ENCODE measurements at places on chromosomes 4 and X.

DNA sequence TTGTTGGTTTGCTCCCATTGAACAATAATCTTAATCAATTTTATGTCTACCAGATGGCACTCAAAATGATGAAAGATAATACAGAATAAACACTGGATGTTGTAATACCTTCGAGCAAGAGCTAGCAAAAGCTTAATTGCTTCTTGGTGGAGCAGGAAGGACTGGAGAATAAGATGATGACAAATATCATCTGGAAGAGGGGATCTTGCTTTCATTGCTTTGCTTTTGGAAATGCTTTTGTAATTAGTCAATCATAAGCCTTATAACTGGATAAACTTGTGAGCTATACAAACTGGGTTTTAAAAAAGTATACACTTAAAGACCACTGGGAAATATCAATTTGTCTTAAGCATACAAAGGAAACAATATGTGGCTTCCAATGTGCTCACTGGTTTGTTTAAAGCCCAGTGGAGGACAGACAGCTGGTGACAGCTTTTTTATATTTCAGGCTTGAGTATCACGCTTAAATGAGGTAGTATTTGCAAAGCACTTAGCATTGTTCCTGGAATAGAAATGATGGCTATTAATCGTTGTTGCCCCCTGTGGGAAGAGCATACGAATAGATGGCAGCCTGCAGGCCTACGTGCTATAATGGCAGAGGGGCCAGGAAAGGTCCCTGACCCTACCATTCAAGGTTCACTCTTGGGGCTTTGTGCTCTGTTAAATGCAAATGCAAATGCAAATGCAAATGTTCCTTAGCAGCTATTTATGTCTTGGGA lies 61.2 kb downstream of the TMEM150C start:
- DNase-seq, result no peak

DNA sequence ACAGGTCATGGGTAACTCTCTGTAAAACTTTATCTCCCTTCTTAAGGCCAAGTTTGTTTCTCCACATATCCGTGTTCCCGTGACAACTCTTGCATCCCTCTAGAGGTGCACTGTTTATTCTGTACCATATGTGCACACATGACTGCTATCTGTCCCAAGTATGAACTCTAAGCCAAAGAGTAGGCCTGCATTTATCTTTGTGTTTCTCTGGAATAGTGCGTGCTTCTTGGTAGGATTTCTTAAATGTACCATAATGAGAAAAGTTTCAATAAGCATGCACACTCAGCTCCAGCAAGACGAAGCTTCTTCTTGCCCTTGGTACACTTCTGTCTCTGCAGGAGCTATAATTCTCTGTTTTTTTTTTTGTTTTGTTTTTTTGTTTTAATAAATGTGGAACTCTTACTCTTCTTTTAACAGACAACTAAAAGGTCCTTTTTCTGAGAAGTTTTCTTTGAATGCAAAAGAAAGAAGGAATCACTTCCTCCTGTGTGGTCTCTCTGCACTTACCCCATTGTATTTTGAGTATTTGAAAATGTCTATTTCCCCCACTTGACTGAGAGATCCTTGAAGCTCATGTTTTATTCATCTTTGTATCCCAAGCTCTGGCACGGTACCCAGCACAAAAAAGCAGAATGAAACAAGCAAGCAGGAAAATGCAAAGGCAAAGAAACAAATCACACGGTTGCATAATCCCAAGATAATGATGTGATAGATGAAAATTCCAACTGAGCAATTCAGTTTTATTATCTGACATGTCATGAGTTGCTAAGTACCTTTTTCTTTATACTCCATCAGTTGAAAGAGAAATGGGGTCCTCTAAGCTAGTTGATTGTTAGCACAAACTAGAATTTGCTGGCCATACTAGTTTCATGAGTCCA lies 521.9 kb upstream of the BOD1L1 start:
- no peak for DNase-seq

DNA sequence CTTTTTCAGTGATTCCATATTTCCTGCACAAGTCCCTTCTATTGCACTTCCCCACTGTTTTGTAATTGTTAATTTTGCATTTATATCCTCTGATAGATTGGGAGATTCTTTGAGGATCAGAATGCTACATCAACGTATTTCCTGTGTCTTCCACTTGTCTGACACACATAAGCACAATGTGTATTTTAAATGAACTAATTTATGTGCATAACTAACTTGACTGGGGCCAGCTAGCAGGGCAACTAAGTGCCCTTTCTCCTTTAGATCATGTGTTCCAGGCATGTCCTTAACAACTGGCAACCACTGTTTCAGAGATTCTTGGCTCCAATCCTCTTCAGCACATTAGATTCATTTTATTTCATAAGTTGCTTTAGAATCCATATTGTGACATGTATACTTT lies 15.7 kb upstream of the UCP1 start:
- no peak for DNase-seq

- no peak for DNase-seq
These were observed 116.4 kb upstream of the NKX1-1 start for GRCh38 chr4:1522606-1523005.

DNA sequence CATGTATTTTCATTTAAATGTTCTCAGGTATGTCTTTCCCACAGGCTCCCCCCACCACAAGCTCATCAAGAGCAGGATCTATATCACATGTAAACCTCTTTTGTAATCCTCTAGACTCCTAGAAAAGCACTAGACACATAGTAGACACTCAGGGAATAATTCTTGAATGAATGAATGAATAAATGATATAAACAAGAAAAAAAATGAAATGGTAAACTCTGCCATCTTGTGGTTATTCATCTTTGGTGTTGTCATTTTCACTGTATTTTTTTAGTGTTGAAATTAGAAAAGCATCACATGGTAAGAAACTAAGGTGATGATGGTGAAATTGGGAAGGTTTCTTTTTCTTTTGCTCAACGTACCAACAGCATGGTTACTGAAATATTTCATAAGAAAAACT lies 34.2 kb upstream of the C1GALT1C1 start:
- no peak for DNase-seq

GRCh38 chr4:164402554-164402953 lies 351.4 kb upstream of the SMIM31 start:
- no peak for DNase-seq

DNA sequence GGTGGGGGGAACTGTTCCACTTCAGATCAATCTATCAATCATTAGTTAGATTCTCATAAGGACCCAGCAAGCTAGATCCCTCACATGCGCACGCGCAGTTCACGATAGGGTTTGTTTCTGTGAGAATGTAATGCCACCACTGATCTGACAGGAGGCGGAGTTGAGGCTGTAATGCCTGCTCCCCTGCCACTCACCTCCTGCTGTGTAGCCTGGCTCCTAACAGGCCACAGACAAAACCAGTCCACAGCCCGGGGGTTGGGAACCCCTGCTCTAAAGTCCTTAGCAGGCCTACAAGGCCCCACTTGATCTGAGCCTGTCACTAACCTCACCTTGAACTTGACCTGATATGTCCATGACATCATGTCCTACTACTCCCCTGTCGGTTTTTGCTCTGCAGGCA lies 30.3 kb downstream of the ARL9 start:
- DNase-seq, result no peak

DNA sequence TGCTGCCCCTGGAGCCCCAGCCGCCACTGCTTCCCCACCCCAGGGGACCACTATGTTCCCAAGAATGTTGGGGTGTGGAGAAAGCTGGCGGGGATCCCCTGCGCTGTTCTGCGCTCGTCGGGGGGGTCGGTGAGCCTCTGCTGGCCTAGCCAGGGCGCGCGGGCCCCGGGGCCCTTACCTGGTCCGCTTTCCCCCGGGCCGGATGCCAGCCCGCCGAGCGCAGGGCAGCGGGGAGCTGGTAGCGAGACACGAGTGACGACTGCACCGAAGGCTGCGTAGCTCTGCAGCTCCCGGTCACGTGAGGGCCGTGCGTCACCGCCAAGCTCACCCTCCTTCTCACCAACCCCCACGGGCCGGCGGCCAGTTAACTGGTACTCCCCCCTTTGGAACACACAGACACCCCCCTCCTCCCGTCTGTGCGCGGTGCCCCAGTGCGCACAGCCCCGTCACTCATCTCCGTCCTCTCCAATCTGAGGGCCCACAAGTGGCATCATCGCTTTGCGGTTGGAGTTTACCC lies at the start of gene BEX1:
TSS of gene BEX1 (minus strand) at position 254 of the 517 bp plus-strand sequence. CDS start 897 bp downstream, outside the sequence.
- peak; percentile 77 for DNase-seq

GRCh38 chr4:83625821-83626220 lies 89.9 kb downstream of the GPAT3 start:
- DNase-seq, result no peak

- DNase-seq, result no peak
These were observed 73.3 kb downstream of the OR13H1 start for GRCh38 chrX:131617182-131617581.

DNA sequence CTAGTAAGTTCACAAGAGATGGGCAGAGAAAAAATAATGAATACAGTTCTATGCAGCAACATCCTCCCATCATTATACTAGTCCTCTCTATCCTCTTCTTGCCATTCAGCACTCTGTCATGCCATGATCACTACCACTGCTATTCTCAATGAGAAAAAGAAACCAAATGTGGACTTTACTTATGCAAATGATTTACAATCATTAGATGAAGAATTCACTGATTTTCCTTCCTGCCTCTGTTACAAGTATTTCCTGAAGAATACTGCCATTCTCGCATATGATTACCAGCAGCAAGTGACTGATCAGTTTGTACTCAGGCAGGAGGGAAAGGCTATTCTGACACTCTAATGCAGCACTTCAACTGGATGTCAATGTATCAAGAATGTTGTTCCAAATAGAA lies 50.3 kb downstream of the WDFY3 start:
- DNase-seq, result no peak

GRCh38 chr4:128635141-128635954 lies 174.2 kb upstream of the JADE1 start:
- DNase-seq, result peak; percentile 2

DNA sequence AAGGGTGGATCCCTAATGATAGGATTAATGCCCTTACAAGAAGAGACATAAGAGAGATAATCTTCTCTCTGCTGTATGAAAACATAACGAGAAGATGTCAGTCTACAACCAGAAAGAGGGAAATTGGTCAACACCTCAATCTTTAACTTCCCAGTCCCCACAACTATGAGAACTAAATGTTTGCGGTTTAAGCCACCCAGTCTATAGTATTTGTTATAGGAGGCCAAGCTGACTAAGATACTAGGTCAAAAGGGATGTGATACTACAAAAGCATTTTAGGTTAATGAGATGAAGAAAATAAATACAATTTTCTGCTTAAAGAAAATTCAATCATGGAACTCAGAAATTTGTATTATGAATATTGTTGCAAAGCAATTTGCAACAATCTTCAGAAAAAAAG lies 55.4 kb upstream of the LHFPL1 start:
- DNase-seq, result no peak

- no peak for DNase-seq
These were observed 214.7 kb upstream of the INTU start for GRCh38 chr4:127417885-127418535.

GRCh38 chr4:104446431-104447278 lies 48.0 kb downstream of the CXXC4 start:
- no peak for DNase-seq

DNA sequence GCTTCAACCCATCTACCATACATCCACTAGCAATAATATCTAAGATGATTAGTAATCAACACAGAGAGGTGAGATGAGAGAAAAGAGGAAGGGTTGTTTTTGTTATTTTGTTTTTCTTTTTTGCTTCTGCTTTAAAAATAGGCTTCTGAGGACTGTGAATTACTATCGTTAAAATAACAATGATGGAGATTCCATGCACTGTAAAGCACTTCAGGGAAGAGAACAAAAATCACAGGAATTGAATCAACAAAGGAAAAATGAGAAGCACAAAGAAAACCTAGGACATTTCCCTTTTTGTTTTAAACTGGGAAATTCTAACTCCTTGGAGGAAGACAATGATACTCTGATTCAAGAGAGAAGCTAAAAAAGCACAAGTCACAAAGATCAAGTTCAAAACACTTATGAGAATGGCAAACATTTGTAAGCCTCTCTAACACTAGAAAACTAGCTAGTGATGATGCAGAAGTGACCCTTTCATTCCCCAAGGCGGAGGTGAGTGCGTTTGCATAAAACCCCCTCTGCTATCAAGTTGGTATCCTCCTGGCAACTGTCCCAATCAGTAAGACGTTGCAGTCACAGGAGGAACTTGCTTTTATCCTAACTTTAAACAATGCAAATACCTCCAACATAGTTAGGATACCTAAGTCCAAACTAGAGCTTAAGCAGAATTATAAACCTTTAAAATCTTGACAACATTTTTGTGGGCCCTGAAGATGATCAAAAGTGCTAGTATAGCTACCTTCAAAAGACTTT lies 308.5 kb downstream of the CAMK2D start:
- DNase-seq, result no peak

DNA sequence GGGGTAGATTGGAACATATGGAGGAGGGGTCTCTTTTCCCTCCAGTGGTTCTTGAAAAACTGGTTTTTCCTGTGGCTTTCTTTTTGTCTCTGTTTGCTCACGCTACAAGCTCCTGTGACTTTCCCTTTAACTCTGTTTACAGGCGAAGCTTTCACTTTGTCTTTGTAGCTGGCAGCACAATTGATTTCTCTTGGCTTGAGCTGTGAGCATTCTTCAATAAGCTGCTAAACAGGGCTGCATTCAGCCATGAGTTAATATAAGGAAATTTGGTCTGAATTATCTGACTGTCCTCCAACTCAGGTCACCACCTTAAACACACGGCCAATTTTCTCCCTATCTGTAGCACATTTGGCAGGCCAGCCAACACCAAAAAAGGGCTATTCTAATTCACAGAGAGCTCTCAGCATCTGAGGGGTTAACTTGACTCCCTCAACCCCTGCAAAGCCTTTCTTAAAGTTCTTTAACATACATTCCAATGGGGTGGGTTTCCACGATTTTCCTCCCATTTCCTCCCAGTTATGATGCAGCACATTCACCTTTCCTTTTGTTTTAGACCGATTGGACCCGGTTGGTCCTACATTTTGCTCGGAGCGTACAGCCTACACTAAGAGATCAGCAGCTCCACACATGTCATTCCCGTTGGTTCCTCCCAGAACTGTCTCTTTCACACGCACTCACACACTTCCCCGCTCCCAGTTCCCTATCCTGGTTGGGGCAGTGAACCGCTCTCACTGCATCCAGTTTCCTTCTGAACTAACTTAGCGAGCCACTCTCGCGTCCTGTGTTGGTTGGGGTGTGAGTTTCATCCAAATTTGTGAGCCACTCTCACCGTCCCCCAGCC lies 45.4 kb downstream of the UGT2A3 start:
- DNase-seq, result no peak

GRCh38 chrX:102558607-102559006 lies 40.7 kb upstream of the ARMCX5 start:
- no peak for DNase-seq

DNA sequence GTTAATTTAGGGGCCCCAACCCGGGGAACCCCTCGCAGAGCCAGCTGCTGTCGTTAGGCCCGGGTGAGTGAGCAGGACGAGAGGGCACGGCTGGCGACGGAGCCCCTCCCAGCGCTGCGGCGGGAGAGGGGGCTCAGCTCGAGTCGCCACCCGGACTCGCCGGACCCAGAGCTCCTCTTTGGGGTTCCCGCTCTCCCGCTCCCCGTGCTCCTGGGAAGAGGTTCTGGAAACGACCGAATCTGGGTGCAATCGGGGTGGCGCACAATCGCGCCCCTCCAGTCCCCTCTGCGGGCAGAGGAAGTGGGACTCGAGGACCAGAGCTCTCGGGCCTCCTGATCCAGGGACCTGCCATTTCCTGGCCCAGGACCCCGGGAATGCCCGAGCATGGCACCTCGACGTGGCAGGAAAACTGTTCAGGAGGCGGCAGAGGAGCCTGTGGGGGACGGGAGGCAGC lies 37.3 kb upstream of the ARAF start:
- DNase-seq, result no peak
